Thoracic aorta (tissue), 2 donors: ENCODE measurements at places on chromosomes 2 and 18.

- no peak for DNase-seq
These were observed 263.0 kb downstream of the PTGR3 start for GRCh38 chr18:74945774-74946545.

- DNase-seq: no peak
These were observed 1118.8 kb upstream of the ZEB2 start for GRCh38 chr2:145638675-145639074.

- peak; percentile 16 for DNase-seq
These were observed 50.7 kb upstream of the OTX1 start for GRCh38 chr2:62999905-63000304.

DNA sequence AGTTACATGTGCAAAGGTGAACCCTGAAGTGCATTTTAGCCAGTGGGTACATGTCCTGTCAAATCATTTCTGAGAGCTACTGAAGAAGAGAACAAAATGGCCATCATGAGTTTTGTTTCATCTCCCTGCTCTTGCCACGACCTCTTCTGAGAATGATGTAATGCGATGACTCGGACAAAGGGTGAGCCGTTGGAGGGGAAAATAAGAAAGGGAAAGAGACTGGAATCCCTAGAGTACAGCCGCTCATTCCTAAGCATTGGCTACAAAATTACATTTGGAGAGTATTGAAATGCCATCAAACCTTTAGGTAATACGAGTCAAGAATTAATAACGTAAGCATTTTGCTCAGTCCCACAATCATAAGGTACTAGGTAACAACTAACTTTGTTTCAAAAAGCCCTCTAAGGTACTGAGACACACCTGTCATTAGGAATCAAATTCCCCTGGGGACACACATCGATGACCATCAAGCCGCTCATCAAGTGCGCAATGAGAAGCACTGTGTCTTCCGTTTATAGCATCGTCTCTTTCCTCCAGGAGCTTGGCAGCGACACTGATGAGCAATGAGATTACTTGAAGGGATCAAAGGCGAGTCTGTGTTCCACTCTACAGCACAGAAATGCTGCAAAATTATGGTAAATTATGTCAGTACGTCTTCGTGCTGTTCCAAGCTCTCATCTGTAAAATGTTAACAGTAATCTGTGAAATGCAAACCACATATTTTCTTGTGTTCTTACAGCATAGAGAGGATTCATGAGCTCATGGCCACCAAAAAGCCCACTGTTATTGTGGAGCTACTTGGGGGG, 97.3 kb upstream of the PIEZO2 start:
- no peak for DNase-seq

DNA sequence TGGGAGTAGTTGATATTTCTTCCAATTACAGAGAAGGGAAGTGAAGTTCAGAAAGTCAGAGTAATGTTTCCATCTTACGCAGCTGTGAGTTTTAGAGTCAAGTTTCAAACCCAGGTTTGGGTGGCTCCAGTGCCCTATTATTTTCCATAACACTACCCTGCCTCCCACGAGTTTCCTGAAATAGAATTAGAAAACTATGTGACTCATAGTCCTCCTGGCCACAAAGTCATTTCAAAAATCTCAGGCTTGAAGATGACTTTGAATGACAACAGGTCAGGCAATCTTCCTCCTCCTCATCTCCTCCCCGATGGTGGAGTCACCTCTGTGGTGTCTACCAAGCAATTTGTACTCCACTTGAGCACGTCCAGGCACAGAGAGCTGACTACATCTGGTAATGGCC, 212.3 kb upstream of the TRIB2 start:
- no peak for DNase-seq

- DNase-seq: no peak
These were observed 793.3 kb downstream of the TDRD15 start for GRCh38 chr2:21916934-21917522.

DNA sequence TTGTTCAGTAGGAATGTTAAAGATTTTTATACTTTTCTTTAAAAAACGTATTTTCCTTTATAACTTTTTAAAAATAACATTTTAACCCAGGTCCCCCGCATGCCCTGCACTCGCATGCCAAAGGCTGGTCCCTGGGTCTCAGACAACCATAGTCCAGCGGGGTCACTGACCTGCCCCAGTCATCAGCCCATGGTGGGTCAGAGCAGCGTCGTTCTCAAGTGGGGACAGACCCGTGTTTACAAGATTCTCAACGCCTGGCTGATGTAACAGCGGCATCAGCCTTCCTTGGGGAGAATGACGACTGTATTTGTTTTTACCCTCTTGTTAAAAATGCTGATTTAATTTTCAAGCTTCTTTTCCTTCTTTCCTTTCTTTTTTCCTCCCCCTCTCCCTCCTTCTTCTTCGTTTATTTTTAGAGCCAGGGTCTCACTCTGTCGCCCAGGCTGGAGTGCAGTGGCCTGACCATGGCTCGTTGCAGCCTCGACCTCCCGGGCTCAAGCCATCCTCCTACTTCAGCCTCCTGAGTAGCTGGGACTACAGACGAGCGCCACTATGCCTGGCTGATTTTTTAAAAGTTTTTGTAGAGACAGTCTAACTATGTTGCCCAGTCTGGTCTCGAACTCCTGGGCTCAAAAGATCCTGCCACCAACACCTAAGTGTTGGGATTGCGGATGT, 1.0 kb upstream of the EFHD1 start:
- DNase-seq: no peak

DNA sequence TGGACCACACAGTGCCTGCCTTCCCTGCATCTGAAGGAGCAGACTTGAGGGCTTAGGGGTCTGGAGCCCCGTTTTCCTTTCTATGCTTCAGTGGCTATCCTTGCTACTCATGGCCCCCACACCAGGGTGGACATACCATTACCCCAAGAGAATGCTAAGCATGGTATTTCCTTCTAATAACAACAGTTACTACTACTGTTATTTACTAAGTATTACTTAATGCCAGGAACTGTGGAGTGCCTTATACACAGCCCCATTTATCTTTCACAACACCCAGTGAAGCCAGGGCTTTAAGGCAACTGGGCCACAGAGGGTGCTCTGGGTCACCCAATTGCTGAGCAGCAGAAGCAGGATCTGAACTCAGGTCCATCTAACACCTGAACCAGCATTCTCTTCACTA, 5.8 kb upstream of the PAX8 start:
- no peak for DNase-seq

GRCh38 chr2:207937823-207938222, 87.5 kb downstream of the PLEKHM3 start:
- no peak for DNase-seq
